Activated T-helper 2 cell treated with anti-CD3 and anti-CD28 coated beads, Interferon-gamma antibody, Interleukin-2, Interleukin-4, amounts not matched to agents 10 μg/mL and 5 μg/mL and 100 μg/mL, durations not matched to agents 14 hours and 24 hours and 36 hours (primary cell): ENCODE measurements at places on chromosomes 12 and 14.

- DNase-seq = no peak
Observed at GRCh38 chr12:31120392-31121008, 46.8 kb downstream of the DDX11 start.

- no peak for DNase-seq
Observed at GRCh38 chr12:114673169-114673833, 10.7 kb downstream of the TBX3 start.

DNA sequence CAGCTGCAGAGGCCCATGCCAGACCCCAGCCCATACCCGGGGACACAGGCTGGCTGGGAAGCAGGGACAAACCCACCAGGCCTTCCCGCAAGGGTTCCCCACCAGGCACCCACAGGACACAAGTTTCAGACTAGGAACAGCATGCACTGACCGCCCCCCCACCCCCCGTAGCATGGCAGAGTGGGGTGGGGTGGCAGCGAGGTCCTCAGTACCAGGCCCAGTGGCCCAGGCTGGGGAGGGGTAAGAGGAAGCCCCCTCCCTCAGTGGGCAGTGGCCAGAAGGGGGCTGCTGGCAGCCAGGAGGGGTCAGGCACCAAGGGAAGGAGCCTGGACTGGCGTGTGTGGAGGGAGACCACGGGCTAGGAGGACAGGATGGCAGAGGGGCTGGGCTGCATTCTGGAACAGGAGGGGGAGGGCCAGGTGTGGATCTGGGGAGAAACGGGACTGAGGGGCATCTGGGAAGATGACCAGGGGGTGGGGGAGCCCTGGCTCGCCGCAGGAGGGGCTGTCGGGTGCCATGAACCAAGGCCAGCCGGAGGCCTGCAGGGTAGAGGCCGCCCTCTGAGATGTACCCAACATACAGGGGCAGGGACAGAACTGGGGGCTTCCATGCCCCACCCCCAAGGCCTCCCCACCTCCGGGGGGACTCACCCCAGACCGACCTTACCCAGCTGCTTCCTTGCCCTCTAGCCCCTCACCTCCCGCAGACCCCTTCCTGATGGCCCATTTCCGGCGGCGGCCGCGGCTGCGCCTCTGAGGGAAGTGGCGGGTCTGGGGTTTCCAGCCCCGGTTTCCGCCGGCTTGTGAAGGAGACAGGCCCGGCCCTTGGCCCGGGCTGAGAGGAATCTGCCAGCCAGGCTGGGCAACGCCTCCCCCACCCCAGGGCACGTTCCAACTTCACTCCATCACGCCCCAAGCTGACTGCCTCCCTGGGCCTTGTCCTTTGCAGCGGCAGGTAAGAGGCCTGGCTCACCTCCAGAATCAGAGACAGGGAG lies 5.6 kb upstream of the JAG2 start:
- peak; percentile 33 for DNase-seq

- no peak for DNase-seq
Observed at GRCh38 chr12:49552425-49552824, 13.6 kb downstream of the KCNH3 start.

- DNase-seq = no peak
Observed at GRCh38 chr12:55670276-55670675, 33.6 kb downstream of the OR10P1 start.

DNA sequence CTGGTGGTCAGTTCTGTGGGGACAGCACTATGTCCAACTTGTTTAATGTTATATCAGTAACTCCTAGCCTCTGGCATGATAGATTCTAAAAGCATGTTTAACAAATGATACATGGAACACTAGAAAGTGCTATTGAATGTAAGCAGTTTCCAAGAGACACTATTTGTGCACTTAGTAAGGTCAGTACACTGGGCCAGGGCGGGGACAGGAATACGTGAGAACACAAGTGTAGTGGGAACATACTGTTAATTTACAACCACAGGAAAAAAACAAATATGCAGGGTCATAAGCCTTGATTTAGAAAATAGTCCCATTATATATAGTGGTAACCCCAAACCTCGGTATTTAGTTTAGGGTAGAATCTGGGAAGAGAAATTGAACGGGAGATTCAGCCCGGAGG lies 88.9 kb upstream of the SLC38A2 start:
- DNase-seq = no peak

DNA sequence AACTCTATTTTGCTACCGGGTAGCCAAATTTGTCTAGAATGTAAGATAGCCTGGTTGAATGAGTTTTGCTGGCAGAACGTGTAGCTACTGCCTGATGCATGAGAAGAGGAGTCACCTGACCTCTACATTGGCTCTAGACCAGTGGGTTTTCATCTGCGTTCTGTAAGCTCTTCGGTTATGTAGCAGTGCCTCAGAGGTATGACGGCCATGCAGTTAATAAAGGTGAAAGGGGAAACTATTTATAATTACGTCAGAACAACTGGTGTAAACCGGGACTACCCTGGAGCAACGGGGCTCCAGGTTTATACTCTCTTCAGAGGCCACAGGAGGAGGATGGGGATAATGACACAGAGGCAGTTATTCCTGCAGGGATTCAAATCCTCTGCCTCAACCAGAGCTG lies 173.4 kb upstream of the KITLG start:
- DNase-seq = no peak

GRCh38 chr14:50060871-50061663 lies 55.3 kb downstream of the VCPKMT start:
- no peak for DNase-seq

DNA sequence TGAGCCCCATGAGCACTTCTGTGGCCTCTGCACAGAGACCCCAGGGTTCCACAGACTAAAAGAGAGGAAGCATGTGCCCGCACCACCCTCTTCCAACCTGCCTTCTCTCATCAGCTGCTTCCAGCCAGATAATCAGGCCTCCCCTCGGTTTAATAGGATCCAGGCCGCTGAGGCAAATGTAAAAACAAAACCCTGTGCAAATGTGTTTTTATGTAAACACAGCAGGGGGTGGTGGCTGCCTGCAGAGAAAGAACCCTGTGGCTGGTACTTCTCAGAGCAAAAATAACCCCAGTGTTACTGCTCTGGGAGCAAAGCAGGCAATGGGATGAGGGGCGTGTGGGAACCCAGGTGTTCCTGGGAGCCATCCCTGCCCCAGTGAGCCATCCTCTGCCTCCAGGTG lies 46.2 kb downstream of the WSCD2 start:
- DNase-seq = no peak

DNA sequence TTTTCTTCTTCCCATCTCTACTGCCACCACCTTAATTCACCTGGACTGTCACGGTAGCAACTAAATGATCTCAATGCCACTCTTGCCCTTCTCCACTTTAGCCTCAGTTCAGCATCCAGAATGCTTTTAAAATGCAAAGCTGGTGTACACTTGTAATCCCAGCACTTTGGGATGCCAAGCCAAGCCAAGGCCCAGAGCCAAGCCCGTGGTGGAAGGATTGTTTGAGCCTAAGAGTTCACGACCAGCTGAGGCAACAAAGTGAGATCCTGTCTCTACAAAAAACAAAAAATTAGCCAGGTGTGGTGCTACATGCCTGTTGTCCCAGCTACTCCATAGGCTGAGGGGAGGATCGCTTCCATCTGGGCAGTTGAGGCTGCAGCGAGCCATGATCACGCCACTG lies 5.9 kb downstream of the CIPC start:
- no peak for DNase-seq

- DNase-seq = no peak
Observed at GRCh38 chr12:108273217-108273616, 65.9 kb downstream of the CMKLR1 start.

DNA sequence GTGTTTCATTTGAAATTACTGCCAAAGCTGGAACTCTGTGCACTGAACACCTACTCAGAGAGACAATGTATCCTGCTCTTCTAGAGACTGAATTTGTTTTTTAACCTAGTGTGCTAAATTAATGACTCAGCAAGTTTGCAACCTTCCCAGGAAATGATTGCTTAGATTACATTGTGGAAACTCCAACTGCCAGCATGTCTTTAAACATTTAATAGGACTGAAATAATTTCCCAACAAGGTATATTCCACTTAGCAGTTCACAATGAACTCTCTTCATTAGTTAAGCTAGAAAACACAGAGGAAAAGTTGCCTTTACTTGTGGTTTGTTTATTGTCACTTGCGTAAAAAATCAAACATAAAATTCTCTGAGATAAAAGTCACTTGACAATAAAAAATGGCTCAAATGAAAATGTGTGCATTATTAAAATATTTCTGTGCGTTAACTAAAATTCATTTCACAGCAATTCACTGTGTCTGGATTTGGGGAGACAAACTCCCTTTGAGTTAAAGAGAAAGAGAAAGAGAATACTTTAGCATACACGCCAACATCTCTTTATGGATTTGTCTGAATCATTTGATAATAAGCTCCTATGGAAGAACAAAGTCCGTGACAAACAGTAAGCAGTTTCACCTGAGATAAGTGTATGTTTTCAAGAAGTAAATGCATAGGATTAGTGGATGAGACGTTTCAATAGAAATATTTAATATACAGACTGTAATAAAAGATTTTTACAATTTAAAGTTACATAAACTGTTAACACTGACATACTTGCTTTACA lies 284.0 kb downstream of the PRKD1 start:
- DNase-seq = no peak

DNA sequence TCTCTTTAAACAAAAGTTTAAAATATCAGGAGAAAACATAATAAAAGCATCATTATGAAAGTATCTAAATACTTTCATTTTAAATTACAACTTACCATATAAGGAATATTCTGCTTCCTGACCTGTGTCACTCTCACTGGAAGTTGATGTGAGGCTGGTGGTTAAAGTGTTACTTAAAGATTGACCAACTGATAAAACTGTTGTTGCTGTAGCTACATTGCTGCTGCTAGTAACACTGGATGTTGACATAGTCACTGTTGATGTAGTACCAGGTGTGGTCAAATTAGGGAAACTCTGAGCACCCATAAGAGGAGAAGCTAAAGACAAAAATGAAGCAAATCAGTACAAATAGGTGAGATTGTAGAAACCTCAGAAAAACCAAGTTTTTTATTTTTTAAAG lies 79.9 kb downstream of the HECTD1 start:
- peak; percentile 53 for DNase-seq

- no peak for DNase-seq
Observed at GRCh38 chr12:1065629-1066028, 74.6 kb downstream of the ERC1 start.

DNA sequence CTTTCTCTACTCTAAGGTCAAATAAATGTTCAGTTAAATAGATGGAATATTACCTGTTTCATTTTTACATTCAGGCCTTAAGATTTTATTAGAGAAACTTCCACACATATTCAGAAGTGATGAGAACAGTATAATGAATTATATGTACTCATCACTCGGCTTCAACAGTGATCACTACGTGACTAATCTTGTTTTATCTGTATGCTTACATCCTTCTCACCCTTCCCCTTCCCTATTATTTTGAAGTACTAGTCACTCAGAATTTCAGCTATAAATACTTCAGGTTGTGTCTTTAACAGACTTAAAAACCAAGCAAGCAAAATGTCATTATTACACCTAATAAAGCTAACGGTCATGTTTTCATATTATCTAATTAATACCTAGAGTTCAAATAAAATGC lies 34.9 kb downstream of the ETV6 start:
- no peak for DNase-seq

DNA sequence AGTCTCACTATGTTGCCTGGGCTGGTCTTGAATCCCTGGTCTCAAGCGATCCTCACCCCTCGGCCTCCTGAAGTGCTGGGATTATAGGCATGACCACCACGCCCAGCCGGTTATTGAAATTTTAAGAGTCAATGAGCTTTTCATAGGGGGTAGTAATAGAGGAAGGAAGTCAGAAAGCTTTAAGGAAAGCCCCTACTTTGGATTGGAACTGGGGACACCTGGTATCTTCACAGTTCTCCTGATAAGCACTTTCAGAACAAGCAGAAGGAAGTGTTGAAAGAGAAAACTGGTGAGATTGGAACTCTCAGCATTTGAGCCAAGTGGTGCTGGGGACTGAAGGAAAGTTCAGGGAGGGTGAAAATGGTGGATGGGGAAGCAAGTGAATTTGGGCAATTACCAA lies 5.1 kb downstream of the SLC4A8 start:
- DNase-seq = no peak
